Activated T-cell treated with anti-CD3 and anti-CD28 coated beads, Interleukin-2, amount 50 U/mL, for 24 hours (primary cell): ENCODE measurements at places on chromosomes 6 and 20.

DNA sequence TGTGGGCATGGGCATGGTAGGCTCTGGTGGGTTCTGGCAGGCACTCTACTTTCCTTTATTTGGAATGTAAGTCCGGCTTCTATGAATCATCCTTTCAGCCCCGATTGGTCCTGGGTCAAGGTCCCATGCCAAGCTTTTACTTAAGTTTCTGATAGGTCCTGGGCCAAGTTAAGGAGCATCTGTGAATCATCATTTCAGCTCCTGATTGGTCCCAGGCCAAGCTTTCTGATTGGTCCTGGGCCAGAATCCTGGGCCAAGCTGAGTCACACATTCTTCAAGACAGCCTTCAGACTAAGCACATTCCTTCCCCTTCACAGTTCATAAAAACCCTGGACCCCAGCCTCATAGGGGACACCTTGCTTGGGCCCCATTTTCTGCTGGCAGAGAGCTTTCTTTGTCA is 231.0 kb upstream of the EYS start:
- DNase-seq: no peak

DNA sequence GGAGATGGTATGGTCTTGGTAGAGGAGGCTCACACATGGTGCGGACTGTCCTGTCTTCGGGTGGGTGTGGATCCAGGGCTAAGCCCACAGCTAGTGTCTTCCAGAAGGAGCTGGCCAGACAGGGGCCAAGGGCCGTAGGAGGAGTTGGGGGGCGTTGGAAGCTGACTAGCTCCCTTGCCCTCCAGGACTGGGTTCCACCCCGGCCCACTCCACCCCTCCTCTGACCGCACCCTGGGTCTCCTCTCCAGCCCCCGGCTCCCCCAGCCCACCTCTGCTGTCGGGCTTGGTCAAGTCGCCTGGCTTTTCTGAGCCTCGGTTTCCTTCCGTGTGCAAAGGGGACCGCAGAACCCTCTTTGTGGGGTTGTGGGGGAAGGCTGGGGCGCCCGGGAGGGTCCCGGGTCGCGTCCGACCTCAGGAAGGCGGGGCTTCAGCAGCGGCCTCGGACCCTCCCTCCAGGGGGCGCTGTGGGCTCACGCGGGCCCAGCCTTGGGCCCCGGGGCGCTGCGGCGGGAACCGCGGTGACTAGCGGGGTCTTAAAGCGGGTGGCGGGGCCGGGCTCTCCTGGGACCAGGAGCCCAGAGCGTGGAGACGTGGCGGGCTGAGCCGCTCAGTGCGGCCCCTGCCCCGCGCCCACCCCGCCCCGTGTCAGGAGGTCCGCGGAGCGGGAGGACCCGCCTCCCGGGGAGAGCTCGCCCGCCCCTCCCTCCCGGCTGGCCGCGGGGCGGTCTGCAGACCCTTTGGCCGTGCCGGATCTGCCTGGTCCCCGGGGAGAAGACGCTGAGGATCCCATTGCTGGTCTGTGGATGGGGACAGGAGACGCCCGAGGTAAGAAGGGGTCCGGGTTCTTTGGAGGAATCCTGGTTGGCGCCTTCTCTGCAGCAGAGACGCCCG is 5.4 kb downstream of the NPBWR2 start:
- peak; percentile 83 for DNase-seq

- peak; percentile 68 for DNase-seq
These were observed 10.1 kb upstream of the PYGB start for GRCh38 chr20:25237610-25238318.

GRCh38 chr6:72740135-72740534 is 118.3 kb downstream of the KCNQ5 start:
- no peak for DNase-seq

DNA sequence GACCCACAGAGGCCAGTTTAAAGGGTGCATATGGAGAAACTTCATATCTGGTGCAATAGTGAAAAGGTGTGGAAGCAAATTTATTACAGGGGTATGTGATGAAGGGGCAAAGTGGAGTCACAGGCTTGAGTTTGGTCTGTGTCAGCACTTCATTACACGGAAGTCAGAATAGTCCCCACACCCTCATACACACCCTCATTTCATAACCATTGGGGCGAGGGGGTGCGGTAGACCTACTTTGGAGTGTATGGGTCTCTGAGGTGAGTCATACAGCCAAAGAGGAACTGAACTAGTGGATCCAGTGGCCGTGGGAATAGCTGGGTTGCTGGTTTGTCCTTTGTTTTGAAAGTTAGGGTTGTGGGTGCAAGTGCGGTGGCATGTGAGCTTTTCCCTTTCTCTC is 3.3 kb downstream of the TM9SF4 start:
- no peak for DNase-seq

- DNase-seq: peak; percentile 70
These were observed 480 bp upstream of the NT5E start for GRCh38 chr6:85449388-85449817.

GRCh38 chr6:16446273-16446672 is 207.9 kb downstream of the GMPR start:
- DNase-seq: no peak

DNA sequence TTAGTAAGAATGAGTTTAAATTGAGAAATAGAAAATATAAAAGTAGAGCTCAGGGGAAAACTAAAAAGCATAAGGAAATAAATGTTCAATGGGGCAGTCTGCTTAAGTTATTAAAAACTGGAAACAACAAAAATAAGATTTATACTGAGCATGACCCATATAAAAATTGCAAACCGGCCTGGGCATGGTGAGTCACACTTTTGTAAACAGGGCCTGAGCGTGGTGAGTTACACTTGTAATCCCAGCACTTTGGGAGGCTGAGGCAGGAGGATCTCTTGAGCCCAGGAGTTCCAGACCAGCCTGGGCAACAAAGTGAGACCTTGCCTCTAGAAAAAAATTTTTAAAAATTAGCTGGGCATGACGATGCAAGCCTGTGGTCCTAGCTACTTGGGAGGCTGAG is 74.6 kb downstream of the TMEM244 start:
- no peak for DNase-seq

DNA sequence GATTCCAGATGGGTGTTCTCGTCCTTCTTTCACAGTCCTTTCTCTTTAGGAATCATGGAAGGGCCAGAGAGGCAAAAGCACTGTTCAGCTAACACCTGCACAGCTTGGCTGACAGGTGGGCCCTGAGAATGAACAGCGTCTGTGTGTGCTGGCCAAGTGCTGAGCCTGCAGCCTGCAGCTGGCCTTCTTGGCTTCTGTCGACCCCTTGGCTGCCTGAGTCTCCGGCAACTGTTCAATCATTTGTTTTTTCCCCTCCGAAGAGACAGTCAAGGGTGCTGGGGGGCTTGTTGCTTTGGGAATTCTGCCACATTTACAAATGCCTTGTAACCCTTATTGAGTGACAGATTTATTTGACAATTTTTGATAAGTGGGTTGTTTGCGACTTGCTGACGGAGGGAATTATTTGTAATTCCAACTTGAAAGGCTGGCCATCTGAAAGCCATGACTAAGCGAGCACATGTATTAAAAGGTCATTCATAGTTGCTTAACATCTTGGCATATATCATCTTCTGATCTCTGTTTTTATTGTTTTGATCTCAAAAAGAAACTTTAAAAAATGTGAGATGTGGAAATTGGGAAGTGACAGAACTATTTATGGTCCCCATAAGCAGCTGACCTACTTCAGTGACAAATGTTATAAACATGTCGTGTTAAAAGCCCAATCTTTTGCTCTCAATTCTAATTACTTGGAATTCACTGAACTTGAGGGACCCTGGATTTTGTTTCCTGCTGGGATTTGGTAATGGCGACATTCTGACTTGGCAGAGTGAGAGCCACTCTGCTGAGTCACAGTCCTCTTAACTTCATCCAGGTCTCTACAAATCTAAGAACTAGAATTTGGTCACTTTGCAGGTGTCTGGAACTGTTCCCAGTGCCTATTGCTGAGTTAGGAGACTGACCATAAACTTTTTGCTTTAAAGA is 41.9 kb upstream of the FERMT1 start:
- no peak for DNase-seq

DNA sequence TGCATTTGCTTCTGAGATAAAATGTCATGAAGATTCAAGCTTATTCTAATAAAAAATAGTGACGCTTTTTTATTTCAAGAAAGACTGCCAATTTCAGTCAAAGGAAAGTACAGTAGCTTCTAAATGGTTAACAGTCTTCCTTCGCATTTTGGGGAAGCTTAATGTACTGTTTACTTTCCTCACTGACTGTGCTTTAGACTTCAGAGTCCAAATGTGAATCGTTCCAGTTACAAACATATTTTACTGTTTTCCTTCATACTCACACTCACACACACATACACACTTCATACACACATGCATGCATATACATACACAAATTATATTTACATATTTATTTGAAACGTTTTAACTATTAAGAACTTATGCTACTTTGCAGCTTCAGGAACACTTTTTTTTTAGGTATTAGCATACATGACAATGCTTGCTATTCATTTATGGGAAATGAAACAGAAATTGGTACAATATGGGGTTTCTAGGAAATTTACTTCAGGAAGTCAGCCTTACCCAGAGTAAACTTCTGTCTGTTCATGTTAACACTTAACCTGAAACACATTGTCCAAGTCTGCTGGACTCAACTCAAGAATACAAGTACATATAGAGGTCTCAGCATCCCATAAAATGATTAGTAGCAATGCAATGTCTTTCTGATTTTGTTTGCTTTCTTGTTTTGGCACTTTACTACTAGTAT is 145.4 kb downstream of the RPS12 start:
- no peak for DNase-seq

GRCh38 chr20:45111799-45112471 is 3.0 kb downstream of the WFDC5 start:
- no peak for DNase-seq

DNA sequence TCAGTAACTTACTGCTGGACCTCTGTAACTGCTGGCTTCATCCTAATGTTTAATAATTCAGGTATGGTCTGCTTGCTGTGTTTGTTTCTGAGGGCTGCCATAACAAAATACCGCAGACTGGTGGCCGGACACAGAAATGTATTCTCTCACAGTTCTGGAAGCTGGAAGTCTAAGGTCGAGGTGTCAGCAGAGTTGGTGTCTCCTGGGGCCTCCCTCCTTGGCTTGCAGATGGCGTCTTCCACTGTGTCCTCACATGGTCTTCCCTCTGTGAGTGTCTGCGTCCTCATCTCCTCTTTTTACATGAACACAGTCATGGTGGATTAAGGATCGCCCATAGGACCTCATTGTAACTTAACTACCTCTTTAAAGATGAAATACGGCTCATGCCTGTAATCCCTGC is 389.7 kb upstream of the JARID2 start:
- DNase-seq: no peak

DNA sequence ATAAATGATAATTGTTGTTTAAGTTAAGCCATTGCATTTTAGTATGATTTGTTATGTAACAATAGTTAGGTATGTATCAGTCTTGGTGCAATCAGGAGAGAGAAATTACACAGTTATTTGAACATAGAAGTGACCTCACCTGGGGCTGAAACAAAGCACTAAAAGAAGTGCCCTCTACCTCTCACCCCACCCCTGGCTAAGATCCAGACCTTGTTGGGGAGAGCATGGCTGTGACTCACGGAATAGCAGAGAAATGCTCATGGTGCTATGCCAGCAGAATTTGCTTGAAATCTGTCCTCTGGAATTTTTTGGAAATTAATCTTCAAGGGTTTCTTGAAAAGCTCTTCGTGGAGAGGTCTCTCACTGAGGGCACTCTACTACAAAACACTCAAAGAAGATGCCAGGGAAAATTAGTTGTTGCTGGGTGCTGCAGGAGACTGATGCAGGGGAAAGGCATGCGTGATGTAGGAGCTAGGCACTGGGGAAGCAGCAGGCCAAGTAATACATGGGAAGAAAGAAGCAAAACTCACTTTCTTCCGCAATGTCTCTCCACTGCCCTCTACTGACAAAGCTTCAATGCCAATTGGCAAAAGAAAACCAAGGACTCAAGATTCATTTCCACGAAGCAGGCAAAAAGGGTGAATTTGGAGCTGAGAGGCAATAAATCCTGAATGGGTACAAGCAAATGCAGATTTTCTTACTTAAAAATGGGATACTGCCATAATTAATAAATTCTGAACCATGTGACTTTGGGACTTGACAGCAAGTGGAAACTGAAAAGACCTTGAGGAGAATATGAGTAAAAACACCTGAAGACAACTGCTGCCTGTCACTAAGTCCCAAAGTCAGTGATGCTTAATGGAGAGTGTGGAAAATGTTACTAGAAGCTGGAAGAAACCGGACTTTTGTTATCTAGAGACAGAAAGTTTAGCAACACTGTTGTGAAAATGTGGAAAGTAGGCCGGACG is 136.3 kb upstream of the ZNF184 start:
- DNase-seq: no peak

DNA sequence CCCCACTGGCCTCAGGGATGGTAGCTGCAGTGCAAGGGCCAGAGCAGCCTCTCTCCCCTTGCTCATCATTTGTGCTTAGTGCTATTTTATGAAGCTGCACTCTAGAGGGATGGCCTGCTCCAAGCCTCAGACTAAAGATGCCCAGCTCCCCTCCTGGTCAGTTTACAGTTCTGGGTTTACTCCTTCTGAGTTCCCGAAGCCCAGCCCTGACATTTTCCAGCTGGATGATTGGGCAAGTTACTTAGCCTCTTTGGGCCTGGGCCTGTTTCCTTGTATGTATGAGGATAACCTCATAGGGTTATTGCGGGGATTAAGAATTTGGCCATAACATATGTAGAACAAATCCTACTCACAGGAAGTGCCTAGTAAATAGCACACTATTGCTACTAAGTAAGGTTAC is 31.8 kb upstream of the EMILIN3 start:
- no peak for DNase-seq

DNA sequence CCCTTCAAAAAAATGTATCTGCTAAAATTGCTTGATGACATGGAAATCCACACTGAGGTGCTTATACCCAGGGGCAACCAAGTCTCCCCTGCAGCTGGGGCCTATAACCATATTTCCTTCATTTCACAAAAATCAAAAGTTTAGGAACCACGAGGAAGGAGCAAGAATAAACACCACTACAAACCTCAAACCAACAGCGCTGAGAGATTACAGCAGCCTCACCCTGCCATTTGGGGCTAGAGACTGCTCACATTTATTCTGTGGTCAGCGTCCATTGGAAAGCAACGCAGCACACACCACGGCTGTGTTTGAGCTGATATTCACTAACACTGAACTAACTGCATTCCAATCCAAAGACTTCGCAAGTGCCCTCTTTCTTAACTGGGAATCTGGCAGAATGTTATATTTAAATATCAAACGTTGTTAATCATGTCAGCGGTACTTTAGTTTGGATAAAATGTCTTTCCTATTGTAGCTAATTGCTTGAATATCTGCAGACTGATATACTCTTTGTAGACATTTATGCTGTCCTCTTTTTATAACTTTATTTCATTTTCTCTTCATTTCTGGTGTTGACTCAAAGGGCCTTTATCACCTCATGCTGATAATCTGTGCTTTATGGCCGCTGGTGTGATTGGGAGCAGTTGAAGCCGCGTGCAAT is 94.6 kb downstream of the FOXA2 start:
- no peak for DNase-seq

DNA sequence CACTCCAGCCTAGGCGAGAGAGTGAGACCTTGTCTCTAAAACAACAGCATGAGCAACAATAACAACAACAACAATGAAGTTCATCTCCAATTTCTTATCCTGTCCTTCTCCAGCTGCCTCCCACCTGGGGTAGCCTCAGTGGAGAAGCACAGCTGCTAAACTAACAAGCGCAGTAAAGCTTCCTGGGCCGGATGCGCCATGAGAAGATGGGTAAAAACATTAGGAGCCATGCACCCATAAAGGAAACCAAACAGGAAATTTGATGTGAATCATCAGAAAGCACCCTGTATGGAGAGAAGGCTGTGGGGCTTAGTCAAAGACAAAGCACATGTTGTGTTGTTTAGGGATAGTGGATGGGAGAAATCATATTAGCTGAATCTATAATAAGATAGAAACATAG is 61.1 kb upstream of the CCN6 start:
- DNase-seq: peak; percentile 65
